ENCODE measurements at places on chromosomes 7 and 10. TPM values are rescaled to one million over a fixed set of nuclear protein-coding genes. Genes with fewer than 3 reads are reported as not detected.

- DNase-seq = peak; percentile 13
- H3K4me1 ChIP-seq = peaks cover 3% of the 10 kb centered on the region
- no peaks in the 10 kb centered on the region for H3K36me3 ChIP-seq
- no peaks in the 10 kb centered on the region for H3K27me3 ChIP-seq
- no peak overlapping the region for H3K27ac ChIP-seq
Measured at GRCh38 chr7:42186151-42186550, 50.9 kb downstream of the GLI3 start.

GRCh38 chr10:31393844-31394243 lies 74.8 kb downstream of the ZEB1 start:
- no peaks in the 10 kb centered on the region for H3K36me3 ChIP-seq
- no peak overlapping the region for H3K4me3 ChIP-seq
- H3K4me1 ChIP-seq = no peaks in the 10 kb centered on the region
- H3K27me3 ChIP-seq = no peaks in the 10 kb centered on the region
- no peak overlapping the region for H3K27ac ChIP-seq

- no peak overlapping the region for H3K4me3 ChIP-seq
- H3K27ac ChIP-seq = no peak overlapping the region
- no peaks in the 10 kb centered on the region for H3K4me1 ChIP-seq
- H3K27me3 ChIP-seq = no peaks in the 10 kb centered on the region
Measured at GRCh38 chr10:4775808-4776207, 50.2 kb upstream of the AKR1E2 start.

Gene RAPGEF5
- total RNA-seq = 22.1 TPM

DNA sequence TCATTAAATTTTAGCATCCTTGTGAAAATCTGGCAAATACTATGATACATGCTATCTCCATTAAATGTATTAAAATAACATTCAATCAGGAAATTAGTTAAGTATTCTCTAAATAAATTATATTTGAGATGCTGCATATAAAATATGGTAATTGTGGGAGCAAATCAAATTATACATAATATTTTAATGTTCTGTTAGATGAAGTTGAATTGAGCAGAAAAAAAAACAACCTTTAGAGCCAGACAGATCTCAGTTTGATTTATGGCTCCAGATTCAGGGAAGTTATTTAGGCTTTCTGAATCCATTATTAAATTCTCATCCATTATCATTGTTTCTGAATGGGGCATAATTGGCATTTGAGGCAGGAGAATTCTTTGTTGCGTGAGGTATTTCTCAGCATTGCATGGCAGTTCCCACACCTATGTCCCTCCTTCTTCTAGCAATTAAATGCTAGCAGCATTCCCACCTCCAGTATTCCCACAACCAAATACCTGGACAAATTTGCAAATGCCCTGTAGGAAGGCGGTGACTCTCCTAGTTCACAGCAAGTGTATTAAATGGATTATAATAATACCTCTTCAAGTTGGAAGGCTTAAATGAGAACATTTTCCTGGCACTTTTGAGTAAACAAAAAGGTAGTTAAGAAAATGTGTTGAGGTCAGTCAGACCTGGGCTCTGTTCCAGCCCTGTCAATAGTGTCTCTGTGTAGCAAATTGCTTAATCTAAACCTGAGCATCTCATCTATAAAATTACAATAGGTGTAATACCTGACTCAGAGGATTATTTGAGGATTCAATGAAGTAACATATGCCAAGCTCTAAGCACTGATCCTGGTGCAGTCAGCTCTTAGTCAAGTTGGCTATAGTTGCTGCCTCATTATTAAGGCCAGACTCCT lies 108.9 kb downstream of the RNLS start:
- no peaks in the 10 kb centered on the region for H3K36me3 ChIP-seq

DNA sequence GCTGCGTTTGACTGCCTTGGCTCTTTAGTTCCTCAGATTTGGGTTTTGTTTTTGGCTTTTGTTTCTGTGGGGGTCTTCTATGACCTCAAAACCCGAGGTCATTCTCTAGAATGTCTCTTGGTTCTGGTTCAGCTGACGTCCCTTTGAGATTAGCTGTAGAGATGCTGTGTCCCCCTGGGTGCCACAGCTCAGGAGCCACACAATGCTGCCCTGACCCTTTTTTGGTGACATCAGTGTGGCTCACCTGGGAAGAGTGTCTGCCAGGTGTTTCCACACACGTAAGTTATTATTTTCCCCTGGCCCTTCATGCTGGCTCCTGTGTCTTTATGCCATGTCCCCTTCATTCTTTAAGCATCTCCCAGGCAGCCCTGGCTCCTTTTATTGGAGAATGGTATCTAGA lies 89.8 kb upstream of the DDC start:
- peak; percentile 16 for DNase-seq
- no peaks in the 10 kb centered on the region for H3K4me1 ChIP-seq
- H3K27me3 ChIP-seq = no peaks in the 10 kb centered on the region
- no peak overlapping the region for H3K27ac ChIP-seq

Gene HOGA1
- total RNA-seq = 0.28 TPM
